ENCODE measurements at places on chromosomes 5 and 9.

- no peak for DNase-seq
Observed at GRCh38 chr5:169566202-169566601, 17.4 kb upstream of the SPDL1 start.

DNA sequence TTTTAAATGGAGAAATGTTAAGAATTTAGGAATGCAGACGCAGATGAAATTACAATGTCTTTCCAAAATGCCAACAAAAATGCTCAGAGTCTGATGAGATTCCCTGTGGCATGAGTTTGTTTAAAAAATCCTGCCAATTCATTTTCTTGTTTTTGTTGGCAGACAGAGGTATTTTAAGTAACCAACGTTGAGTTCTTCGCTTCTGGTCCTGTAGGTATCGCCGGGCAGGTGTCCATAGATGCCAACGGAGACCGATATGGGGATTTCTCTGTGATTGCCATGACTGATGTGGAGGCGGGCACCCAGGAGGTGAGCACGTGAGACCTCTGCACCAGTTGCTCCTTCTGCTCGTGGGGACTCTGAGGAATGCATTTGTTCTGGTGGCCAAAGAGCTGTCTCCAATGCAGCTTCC, 69.4 kb downstream of the NPR3 start:
- DNase-seq, result no peak

DNA sequence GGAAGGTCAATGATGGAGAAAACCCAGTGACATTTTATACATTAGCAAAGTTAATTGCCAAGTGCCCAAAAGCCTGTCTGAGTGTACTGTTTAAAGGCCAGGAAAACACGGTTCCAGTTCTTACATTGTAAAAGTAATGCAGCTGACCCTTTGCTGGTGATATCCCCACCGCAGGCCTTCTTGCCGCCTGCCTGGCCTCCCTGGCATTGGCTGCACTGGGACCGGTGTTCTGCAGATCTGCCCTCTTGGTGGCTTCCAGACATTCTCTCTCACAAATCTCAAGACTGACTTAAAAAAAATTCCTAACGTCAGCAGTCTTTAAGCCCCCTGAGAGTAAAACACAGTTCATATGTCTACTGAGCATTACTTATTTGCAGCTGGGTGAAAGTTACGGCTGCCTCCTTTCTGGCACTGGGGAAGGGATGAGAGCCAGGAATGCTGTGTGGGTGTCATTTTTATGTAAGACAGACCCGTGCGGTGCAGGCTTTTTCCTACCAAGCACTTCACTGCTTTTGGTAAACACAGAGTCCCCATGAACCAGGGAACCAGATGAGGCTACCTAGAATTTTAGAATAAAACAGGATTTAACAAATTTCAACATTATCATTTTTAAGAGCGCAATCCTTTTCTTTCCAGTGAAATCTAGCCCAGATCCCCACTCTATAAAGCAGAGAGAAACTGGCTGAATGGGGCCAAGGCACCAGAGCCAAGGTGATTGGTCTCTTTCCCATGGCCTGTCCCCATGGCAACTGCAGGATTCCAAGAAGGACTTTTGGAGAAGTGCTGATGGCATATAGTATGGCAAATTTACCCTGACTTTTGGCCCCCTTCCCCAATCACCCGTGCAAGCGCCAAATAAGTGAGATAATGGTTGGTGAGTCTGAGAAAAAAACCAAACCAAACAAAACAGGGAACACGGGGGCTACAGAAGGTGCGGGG, 80.8 kb downstream of the LMNB1 start:
- DNase-seq, result no peak

DNA sequence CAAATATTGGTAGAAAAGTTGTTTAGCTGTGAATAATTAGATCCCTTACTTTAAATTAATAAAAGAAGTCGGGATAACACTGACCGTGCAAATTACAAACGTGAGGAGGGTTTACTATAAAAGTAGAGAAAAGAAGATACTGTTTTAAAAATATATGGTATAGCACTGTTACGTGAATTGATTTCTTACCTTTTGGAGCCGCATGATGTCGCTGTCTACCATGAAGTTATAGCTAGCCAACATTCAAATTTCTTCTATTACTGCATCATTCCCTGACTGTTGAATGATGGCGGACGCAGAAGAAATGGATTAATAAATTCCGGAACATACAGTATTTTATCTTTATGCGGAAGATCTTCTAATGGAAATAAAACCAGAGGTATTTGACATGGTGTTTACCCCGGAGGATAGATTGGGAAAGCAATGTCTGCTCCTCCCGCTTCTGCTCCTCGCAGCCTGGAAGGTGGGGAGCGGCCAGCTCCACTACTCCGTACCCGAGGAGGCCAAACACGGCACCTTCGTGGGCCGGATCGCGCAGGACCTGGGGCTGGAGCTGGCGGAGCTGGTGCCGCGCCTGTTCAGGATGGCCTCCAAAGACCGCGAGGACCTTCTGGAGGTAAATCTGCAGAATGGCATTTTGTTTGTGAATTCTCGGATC, at the start of gene PCDHA6:
Gene PCDHA6, plus strand, starts transcription at position 257 of the 658 bp plus-strand sequence. Its CDS starts 132 bp downstream, at position 389.
- no peak for DNase-seq

DNA sequence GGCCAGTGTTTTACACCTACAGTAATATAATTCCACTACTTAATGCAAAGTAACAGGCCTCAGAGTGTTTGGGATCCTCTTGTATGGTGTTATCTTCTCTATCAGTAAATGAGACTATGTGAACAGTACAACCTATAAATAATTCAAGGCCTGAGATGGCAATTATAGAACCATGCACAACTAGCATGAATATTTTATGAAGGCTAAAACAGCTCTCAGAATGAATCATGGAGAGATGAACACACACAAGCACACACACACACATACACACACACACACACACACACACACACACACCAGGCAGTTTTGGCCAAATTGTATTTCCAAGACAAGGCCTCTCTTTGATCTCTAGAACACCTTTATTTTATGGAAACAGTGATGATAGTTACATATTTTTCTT, 224.9 kb downstream of the EBF1 start:
- DNase-seq, result no peak

GRCh38 chr9:38017149-38017884, 51.7 kb downstream of the SHB start:
- no peak for DNase-seq

- no peak for DNase-seq
Observed at GRCh38 chr9:132238992-132239391, 77.1 kb downstream of the NTNG2 start.

- DNase-seq, result no peak
Observed at GRCh38 chr5:63961598-63962161, 565 bp downstream of the HTR1A start.

DNA sequence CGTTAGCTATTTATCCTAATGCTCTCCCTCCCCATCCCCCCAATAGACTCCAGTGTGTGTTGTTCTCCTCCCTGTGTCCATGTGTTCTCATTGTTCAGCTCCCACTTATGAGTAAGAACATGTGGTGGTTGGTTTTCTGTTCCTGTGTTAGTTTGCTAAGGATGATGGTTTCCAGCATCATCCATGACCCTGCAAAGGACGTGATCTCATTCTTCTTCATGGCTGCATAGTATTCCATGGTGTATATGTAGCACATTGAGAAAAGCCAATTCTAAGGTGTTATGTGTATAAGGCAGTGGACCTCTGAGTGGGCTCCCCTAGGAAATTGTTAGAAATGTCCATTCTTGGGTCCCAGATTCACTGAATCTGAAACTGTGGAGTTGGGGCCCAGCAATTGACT, 103.1 kb upstream of the MYO10 start:
- DNase-seq, result no peak

DNA sequence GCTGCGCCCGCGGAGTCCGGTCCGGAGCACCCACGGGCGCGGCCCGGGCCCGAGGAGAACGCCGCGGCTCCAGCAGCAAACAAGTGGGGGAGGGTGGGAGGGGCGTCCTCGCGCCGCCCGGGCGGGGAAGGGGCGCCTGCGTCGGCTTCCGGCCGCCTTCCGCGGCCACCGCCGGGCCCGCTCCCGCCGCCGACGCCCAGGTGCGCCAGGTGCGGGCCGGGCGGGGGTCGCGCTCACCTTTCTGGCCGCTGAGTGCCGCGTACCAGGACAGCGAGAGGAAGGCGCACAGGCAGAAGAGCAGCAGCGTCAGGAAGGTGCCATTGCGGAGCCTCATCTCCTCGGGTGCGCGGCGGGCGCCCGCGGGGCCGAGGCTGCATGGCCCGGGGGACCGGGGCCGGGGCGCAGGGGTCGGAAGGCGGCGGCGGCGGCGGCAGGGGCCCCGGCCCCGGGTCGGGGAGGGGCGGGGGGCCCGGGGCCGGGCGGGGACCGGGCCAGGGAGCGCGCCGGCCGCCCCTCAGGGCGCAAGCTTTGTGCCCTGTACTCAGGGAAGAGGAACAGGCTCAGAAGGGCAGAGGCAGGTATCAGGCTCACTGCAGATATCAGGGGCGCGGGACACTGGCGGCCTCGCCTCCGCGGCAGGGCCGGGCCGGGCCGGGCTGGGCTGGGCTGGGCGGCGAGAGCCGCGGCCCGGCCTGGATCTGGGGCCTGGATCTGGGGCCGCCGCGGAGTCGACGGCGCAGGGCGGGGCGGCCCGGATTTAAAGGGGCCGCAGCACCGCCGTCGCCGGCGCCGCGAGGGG, at the start of gene MGAT4B:
Gene MGAT4B, minus strand, starts transcription at position 617 of the 799 bp plus-strand sequence. Its CDS starts 283 bp downstream, at position 334.
- DNase-seq, result peak; percentile 60

- no peak for DNase-seq
Observed at GRCh38 chr9:134182554-134183085, 18.3 kb upstream of the RNU6ATAC start.

GRCh38 chr9:6765396-6765795, 7.6 kb downstream of the KDM4C start:
- no peak for DNase-seq

DNA sequence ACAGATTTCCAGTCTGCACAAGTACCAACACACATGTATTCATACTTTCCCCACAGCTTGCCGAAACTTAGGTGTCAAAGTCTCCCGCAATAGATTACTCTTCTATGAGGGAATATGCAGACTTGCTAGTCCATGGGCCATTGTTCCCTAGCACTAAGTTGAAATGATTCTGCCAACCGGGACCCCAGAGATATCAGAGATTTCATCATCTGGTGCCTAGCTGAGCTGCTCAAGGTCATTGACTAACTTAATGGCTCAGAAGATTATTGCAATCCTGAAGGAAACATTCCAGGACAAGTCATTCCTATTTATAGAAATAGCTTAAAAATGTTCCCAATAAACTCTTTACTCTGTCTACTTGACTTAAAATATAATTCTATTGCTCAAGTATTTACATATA, 202.6 kb downstream of the PIK3R1 start:
- no peak for DNase-seq

GRCh38 chr9:118059484-118060278, 355.5 kb downstream of the TLR4 start:
- no peak for DNase-seq

- DNase-seq, result no peak
Observed at GRCh38 chr9:4937446-4937845, 47.6 kb upstream of the JAK2 start.

GRCh38 chr5:91042936-91043255, 340.2 kb downstream of the ARRDC3 start:
- no peak for DNase-seq

DNA sequence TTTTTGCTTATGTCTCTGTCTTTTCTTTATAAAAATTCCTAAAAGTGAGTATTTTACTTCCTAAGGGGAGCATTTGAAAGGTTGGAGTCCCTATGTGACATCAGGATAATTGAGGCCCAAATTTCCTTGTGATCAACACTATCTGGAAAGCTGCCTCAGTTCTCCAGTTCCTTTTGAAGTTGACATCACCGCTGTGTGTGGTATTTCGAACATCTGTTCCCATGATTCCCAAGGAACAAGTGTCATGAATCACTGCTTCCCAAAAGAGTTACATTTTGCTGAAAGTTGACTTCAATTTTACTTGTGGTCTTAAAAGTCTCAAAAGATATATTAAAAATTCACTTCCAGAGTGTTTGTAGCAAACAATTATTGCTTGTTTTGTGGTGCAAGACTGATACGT, 452.1 kb upstream of the RGMB start:
- DNase-seq, result no peak

DNA sequence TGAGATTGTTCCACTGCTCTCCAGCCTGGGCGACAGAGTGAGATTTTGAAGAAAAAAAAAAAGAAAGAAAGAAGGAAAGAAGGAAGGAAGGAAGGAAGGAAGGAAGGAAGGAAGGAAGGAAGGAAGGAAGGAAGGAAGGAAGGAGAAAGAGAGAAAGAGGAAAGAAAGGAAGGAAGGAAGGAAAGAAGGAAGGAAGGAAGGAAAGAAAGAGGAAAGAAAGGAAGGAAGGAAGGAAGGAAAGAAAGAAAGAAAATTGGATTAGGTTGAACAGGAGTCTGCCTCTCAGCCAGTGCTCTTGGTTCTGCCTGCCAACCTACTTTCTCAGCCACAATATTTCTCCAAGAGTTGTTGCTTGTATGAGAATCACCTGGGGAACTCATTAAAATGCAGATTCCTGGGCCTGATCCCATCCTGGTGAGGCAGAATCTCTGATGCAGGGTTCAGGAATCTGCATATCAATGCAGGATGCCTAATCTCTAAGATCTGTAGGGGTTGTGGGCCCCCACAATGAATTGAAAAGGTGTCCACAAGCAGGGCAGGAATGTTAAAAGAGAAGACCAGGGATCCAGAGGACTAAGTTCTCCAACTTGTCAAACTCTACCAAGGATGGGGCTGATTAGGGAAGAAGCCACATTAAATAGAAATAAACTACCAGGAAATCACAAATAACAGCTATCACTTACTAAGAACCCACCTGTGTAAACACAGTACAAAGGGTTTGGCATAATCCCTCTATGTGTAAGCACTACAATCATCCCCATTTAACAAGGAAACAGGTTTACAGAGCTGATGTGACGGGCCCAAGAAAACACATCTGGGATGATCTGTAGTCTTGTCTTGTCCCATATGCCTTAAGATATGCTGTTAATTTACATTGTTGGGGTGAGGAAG, 23.4 kb upstream of the GALNT10 start:
- no peak for DNase-seq

- DNase-seq, result no peak
Observed at GRCh38 chr5:6594066-6594465, 38.8 kb downstream of the NSUN2 start.

DNA sequence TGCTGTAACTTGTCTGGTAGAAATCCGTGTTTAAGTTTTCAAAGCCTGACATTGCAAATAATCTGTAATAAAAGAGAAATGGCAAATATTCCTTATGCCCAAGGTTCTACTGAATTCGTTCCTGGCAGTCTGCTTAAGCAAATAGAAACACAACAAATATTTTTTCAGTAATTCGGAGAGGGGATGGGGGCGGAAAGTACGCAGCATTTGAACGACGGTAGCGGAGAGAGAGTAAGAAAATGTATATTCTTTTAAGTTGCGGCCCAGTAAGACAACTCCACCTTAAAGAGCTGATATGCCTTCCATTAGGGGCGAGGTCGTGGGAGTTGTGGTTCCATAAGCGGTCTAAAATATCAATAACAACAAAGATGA, 569 bp downstream of the YIPF5 start:
- DNase-seq, result no peak

GRCh38 chr5:6598351-6598900, 34.4 kb downstream of the NSUN2 start:
- no peak for DNase-seq

GRCh38 chr5:5616247-5616895, 193.9 kb downstream of the ICE1 start:
- DNase-seq, result no peak

- no peak for DNase-seq
Observed at GRCh38 chr5:154740957-154741356, 14.2 kb upstream of the LARP1 start.

Measured in NK-92 treated with Interleukin-12 subunit alpha and Interleukin-12 subunit beta, amount 100 ng/mL, for 24 hours (cell line).